ENCODE measurements at places on chromosomes 12 and 14.

DNA sequence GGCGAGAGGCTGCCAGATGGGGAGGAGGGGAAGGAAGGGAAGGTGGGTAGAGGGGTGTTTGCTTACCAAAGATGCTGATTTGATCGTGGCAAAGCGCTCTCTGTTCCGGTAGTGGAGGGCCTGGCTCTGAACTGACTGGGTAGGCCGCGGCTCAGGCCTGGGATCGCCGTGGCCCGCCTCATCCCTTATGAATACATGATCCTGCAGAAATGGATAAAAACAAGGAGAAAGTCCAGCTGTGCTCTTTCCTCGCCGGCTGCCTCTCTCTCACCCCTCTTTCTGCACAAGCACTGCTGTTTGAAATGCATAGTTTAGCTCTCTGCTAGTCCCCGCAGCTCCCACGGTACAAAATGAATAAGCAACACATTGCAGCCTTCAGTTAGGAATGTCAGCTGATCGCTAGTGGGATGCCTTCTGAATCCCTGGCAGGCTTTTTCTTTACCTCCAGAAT lies 53.8 kb downstream of the PEBP1 start:
- DNase-seq, result peak; percentile 42

DNA sequence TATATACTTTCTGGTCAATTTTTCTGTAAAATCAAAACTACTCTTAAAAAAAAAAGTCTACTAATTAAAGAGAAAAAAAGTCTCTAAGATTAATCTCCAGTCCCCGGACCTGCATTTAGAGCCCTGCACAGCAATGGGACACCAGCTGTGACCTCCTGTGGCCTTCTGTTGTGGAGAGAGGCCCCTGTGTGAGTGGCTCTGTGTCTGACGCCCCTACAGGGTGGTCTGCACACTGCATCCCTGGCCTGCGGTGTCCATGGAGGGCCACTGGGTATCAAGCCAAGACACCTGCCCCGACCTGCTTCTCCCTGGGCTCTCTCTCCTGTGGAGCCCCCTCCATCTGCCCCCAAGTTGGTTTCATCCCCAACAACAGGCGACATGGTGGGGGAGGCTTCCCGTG lies 248.0 kb upstream of the DIO3 start:
- no peak for DNase-seq

GRCh38 chr14:51692646-51693045 lies 40.9 kb downstream of the FRMD6 start:
- no peak for DNase-seq

DNA sequence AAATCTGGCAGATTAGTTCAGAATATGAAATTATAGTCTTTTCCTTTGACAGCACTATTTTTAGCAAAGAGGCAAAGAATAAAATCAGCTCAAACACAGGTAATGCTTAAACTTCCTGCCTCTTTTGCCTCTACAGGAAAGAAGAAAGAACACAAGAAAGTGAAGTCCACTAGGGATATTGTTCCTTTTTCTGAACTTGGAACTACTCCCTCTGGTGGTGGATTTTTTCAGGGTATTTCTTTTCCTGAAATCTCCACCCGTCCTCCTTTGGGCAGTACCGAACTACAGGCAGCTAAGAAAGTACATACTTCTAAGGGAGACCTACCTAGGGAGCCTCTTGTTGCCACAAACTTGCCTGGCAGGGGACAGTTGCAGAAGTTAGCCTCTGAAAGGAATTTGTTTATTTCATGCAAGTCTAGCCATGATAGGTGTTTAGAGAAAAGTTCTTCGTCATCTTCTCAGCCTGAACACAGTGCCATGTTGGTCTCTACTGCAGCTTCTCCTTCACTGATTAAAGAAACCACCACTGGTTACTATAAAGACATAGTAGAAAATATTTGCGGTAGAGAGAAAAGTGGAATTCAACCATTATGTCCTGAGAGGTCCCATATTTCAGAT lies 17.4 kb downstream of the TMPO start:
- no peak for DNase-seq

DNA sequence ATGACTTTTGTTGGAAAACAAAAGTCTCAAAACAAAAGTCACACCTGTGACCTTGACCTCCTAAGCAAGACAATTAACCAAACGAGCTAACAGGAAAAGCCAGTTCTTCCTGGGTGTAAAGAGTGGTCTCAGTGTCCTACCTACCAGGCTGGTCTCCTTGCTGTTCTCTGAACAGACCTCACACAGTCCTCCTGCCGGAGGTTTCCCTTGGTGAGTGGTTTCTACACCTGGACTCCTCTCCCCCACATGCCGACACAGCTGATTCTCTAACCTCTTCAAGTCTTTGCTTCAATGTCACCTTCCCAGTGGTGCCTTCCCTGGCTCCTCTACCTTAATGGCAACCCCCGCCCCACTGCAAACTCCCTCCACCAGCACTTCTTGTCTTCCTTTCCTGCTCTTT lies 238.6 kb downstream of the ZFP36L1 start:
- no peak for DNase-seq

GRCh38 chr12:106152334-106152733 lies 13.6 kb upstream of the NUAK1 start:
- DNase-seq, result no peak

- no peak for DNase-seq
Observed at GRCh38 chr12:113346353-113346752, 11.4 kb upstream of the SLC8B1 start.

DNA sequence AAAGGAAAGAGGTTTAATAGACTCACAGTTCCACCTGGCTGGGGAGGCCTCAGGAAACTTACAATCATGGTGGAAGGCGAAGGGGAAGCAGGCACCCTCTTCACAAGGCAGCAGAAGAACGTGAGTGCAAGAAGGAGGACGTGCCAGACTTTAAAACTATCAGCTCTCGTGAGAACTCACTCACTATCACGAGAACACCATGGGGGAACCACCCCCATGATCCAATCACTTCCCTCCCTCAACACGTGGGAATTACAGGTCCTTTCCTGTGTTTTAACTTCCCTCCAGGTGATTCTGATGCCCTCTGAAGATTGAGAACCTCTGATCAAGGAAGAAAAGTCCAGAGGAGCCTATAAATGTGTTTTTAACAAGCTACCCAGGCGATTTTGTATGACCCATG lies 358.7 kb downstream of the MED13L start:
- no peak for DNase-seq

- DNase-seq, result no peak
Observed at GRCh38 chr14:51897791-51898355, 37.5 kb downstream of the GNG2 start.

- DNase-seq, result no peak
Observed at GRCh38 chr12:77606348-77606747, 224.3 kb upstream of the NAV3 start.

- DNase-seq, result no peak
Observed at GRCh38 chr12:65853489-65854157, 29.3 kb downstream of the HMGA2 start.

DNA sequence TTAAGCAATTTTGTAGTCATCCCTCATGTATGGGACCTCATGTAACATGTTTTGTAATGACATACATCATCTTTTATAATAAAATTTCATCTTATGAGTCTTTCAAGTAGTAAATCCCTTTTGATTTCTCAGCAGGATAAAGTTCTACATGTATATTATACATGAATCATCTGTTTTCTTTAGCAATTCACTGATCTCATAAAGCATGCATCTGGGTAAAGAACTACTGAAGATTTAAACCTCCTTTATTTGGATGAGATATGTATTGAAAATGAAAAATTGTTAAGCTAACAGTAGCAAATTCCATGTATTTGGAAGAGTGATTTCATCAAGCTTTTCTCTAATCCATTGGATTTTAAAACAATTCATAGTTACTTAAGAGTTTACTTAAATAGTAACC lies 126.9 kb downstream of the KITLG start:
- DNase-seq, result no peak

- no peak for DNase-seq
Observed at GRCh38 chr14:52917735-52918134, 33.1 kb downstream of the FERMT2 start.

DNA sequence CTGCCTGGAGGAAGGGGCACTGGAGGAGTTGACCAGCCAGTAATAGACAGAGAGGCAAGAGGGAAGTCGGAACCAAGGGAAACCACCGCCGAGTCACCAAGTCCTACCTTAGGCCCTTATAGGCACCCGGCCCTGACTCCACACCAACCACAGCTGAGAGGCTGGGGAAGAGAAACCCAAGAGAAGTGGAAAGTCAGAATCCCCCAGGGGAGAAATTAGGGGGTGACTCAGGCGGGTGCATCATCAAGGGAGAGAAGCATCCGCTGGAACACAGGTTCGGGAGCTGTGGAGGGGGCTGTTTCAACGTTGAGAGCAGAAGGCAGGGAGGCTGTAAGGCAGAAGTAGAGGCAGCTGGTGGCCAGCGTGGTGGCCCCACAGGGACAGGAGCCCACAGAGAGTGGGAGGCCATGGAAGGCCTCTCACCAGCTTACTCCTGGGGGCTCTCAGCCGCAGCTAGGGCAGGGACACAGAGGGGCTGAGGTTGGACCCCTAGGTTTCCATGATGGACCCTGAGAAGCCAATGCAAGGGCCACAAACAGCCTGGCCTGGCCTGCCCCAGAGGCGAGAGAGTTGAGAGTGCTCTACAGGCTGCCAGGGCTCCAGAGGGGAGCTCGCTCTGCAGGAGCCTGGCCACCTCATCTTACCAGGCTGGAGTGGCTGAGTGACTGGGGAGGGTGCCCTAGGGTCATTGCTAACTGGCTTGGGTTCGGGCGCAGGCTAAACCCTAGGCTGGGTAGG lies 1.4 kb upstream of the TRMT61A start:
- no peak for DNase-seq

- DNase-seq, result no peak
Observed at GRCh38 chr12:79174626-79175025, 310.1 kb downstream of the SYT1 start.

DNA sequence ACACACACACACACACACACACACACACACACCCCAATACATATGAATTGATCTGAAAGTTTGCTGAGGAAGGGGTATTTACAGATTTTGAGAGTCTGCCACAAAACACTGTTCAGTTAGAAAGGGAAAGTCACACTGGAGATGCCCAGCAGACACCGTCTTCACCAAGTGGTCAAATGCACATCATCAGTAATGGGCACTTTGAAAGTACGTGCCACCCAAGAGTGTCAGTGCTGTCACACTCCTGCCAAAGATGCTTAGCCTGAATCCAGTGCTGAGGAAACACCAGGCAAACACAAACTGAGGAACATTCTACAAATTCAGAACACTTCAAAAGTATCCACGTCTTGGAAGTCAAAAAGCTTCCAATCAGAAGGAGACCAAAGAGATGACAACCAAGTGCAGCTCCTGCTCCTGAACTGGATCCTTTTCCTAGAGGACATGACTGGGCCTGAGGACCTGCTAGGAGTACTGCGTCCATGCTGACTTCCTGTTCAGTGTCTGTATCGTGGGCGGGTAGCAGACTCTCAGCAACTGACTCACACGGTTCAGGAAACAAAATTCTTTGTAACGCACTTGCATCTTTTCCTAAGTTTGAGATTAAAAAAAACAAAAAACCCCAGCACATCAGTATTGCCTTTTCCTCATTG lies 18.6 kb downstream of the PSMC1 start:
- DNase-seq, result no peak

GRCh38 chr12:64173456-64173855 lies 48.6 kb downstream of the KICS2 start:
- DNase-seq, result no peak

- DNase-seq, result no peak
Observed at GRCh38 chr12:46303039-46303666, 34.3 kb upstream of the SLC38A1 start.

GRCh38 chr14:34043627-34044372 lies 92.9 kb upstream of the EGLN3 start:
- DNase-seq, result no peak

DNA sequence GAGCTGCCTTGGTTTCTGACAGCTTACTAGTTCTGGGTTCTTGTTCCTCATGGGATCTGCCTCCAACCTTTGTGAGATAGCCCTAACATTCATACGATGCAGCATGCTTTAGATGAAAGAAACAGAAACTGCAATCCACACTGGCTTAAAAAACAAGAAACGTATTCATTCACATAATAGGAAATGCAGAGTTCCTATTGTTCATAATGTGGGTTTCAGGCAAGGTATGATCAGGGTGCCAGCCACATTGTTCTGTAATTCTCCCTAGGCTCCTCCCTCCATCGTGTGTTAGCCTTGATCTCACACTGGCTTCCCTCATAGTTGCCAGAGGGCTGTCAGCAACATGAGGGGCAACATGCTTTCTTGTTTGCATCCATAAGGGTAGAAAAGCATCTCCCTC lies 2.7 kb upstream of the CCDC63 start:
- no peak for DNase-seq

- DNase-seq, result no peak
Observed at GRCh38 chr12:22709292-22709691, 84.3 kb downstream of the ETNK1 start.

DNA sequence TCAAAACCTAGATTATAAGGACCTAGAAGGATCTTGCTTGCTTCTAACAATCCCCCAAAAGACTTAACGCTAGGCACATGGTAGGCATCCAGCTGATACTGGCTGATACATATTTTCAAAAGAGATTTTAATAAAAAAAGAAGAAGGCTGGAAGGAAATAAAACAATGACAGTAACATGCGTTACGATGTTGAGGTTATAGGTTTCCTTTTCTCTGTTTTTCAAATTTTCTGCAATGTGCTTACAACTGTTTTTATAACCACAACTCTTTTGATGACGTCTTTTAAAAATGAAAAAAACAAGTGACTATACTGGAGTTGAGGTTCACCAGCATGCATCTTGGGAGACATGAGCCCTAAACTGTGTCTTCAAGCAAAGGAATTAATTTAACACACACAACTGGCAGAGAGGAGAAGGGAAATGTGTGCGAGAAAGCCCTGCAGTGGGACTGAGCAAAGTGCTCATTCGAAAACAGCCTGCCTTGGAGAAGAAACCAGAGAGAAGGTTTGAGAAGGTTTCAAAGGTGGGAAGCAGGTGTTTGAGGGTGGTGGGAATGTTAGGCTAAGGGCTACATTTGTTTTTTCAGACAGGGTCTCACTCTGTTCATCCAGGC lies 80.4 kb downstream of the DUSP16 start:
- DNase-seq, result no peak

DNA sequence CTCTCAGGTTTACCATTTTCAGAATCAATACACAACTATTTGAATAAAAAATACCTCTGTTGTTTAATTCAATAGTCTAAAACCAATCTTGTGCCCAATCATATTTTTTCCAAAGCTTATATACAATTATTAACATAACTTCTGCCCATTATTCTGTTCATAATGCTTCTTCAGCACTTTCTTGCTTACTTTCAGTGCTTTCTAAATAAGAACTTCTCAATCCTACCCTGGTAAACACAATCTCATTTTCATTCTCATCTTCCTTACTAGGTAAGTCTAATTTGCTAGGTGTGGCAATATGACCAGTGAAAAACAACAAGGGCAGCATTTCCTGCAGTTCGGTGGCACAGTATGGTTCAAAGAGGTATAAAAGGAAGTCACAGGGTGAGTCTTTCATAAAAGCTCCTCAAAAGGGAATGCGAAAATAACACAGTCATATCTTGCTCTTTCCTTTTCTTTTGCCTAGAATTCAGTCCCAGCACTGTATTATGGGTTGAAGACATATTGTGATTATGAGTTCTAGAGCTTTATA lies 103.5 kb downstream of the FOXG1 start:
- DNase-seq, result no peak

- no peak for DNase-seq
Observed at GRCh38 chr14:100857923-100858837, 32.3 kb downstream of the MEG3 start.

- DNase-seq, result no peak
Observed at GRCh38 chr14:32497248-32497647, 168.2 kb downstream of the AKAP6 start.
